ENCODE measurements at places on chromosomes 4 and X.
A peak's percentile ranks its signal among the peaks of the same experiment; 100 is the strongest.

DNA sequence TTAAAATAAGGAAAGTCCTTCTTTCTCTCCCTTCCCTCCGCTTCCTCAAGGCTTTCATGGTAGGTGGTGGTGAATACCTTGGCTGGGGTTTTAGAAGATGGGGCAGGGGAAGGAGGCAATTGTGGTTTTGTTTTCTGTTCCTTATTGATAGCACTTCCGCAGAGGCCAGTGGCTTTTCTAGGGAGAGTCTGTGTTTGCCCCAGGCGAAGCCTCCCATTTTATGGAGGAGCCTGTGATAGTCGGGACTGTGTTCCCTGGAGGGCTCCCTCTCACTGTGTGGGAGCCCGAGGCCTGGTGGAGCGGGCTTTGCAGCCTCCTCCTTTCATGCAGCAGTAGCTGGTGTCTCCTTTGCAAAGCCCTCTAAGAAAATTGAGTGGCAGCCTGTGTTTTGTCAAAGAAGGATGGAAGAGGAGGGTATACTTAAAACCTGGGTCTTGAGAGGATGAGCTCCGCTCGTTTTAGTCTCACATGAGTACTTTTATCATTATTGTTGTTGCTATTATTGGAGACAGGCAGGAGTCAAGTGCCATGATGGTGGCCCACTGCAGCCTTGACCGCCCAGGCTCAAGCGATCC, 29.8 kb upstream of the STOX2 start:
- no peak for ATAC-seq

- no peak for ATAC-seq
These were observed 203.7 kb upstream of the MBNL3 start for GRCh38 chrX:132692526-132692925.

DNA sequence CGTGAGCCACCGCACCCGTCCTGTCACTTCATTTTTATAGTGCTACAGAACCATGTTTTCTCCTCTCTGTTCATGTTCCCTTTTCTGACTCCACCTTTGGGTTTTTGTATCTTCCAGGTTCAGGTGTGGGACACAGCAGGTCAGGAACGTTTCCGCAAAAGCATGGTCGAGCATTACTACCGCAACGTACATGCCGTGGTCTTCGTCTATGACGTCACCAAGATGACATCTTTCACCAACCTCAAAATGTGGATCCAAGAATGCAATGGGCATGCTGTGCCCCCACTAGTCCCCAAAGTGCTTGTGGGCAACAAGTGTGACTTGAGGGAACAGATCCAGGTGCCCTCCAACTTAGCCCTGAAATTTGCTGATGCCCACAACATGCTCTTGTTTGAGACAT, 12.4 kb downstream of the RAB33A start:
- ATAC-seq = no peak

- no peak for ATAC-seq
These were observed 31.3 kb upstream of the CHM start for GRCh38 chrX:86078650-86079049.

DNA sequence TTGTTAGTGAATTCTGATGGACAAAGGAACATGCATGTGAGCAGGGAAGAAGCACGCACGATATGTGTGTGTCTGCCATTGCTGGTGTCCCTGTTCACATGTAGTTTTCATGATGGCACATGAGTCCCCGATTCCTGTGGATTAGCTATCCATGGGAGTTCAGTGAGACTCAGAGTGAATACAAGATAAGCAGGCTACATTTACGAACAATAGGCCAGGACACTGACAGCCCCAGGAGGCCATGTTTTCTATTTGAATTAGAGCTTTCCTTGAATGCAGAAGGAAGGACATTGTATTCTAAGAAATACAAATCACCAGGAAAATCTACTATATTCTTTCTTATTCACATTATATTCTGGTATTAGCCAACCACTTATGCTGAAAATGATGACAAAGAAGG, 171.4 kb downstream of the PPP1R2C start:
- peak; percentile 33 for ATAC-seq

DNA sequence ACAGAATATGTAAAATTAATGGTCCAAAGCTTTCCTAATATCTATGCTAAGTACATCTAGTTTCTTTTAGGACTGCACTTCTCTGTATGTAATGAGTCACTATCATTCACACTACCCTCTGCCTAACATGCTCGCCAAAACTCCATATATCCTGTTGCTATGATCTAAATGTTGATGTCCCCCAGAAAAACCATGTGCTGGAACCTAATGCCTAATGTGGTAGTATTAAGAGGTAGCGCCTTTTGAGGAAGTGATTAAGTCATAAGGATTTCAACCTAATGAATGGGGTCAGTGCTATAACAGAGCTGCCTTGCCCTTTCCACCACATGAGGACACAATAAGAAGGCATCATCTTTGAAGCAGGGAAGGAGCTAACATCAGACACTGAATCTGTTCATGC, 34.9 kb upstream of the NFKB1 start:
- no peak for ATAC-seq

DNA sequence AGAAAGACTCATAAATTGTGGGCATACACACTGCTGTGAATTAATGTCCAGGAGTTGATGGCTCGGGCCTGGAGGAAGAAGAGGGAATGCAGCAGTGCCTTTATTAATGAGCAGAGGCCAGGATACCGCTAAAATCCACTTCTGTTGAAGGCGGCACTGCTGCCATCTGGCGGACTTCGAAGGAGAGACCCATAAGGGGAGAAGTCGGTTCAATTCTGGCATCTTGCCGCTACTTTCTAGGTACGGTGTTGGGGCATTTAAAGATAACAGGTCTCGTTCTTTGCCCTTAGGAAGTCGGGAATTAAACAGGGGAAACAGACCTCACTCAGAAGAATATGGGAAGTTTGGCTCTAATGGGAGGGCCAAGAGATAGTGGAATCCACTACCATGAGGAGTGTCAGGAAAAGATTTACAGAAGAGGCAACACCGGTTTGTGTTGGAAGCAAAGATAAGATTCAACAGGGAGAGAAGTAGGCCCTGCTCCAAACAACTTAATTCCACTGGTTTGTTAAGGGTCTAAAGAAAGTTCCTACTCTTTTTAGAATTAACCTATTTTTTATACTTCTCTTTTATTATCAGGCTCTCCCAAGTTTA, 133.6 kb upstream of the GIMD1 start:
- peak; percentile 48 for ATAC-seq

- ATAC-seq = no peak
These were observed 1130.8 kb downstream of the FAT4 start for GRCh38 chr4:126445596-126445995.

DNA sequence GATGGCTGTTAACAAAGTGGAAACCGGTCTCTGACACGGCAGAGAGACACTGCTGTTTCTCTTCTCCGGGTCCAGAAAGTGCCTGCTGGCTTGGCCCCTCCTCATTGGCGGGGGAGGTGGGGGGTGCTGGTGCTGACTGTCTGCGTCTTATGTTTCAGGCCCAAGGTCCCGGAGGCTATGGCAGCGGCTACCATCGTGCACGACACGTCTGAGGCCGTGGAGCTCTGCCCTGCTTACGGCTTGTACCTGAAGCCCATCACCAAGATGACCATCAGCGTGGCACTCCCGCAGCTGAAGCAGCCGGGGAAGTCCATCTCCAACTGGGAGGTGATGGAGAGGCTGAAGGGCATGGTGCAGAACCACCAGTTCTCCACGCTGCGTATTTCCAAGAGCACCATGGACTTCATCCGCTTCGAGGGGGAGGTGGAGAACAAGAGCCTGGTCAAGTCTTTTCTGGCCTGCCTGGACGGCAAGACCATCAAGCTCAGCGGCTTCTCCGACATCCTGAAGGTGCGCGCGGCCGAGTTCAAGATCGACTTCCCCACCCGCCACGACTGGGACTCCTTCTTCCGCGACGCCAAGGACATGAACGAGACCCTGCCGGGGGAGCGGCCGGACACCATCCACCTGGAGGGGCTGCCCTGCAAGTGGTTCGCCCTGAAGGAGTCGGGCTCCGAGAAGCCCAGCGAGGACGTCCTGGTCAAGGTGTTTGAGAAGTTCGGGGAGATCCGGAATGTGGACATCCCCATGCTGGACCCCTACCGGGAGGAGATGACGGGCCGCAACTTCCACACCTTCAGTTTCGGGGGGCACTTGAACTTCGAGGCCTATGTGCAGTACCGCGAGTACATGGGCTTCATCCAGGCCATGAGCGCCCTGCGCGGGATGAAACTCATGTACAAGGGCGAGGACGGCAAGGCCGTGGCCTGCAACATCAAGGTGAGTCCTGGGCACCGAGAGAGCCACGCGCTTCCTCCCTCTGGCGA, 2.2 kb downstream of the AKAP17A start:
- ATAC-seq = no peak

GRCh38 chrX:150365051-150365989, 2.2 kb downstream of the MAMLD1 start:
- peak; percentile 56 for ATAC-seq

GRCh38 chr4:67785528-67785927, 31.3 kb upstream of the GNRHR start:
- no peak for ATAC-seq

- no peak for ATAC-seq
These were observed 499.0 kb downstream of the PDGFC start for GRCh38 chr4:156472624-156473023.

DNA sequence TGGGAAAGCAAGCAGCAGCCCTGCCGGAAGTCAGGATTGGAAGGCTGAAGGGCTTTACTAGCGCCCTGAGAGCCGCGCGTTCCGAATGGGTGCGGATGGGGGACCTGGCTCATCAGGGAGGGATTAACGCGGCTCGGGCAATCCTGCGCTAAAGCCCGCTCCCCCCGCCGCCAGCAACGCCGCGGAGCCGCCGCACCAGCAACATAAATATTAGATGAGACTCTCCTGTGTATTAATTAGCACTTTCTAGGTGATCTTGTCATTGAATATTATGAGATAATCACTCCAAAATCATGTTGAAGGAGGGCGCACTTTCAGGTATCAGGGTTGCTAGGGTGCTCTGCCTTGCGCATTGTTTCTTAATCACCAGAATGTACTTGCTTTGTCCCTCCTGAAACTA, 357.2 kb upstream of the FAM241A start:
- ATAC-seq = no peak

DNA sequence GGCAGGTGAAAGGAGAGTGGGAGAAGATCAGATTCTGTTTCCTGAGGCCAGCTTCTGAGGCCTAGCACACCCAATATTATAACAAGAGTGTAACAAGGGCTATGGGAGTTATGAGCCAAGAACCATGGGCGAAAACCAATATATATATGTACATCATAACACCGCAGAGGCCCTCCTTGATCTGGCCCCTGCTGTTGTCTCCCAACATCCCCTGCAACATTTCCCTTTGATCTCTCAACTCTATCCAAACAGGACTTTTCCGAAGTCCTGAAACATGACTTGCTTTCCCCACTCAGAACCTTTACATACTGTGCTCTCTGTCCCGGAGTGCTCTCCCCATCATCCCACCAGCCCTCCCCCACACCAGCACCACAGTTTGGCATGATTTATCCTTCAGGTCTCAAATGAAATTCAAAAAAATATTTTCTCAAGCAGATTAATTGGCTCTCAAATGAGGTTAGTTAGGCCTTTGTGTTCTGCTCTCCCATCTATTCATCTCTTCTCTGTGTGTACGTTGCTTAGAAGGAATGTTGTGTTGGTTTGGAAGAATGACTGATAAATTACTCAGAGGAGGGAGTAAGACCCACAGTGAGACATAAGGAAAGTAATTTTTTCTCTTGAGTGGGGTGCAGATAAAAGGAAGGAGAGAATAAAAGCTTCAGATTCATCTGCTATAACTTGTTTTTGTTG, 58.1 kb upstream of the SMIM10 start:
- ATAC-seq = no peak

DNA sequence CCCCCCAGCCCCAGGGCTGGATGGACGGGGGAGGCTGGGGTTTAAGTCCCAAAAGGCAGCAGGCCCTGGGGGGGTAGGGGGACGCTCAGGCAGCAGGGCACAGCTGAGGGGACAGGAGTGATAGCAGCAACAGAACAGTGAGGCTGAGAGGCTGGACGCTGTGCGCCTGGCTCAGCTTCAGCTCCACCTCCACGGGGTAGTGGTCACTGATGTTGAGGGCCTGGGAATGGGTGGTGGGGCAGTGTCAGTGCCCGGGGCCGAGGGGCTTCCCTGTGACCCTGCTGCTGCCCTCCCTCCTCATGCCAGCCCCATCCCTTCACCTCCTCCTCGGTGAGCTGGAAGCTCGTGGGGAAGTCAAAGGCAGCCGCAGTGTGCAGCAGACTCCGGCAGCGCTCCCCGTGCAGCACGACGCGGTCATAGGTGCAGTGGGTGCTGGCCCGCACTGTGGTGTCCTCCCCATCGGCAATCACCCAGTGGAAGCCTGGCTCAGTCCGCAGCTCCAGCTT, 4.5 kb downstream of the RPL10 start:
- peak; percentile 6 for ATAC-seq

DNA sequence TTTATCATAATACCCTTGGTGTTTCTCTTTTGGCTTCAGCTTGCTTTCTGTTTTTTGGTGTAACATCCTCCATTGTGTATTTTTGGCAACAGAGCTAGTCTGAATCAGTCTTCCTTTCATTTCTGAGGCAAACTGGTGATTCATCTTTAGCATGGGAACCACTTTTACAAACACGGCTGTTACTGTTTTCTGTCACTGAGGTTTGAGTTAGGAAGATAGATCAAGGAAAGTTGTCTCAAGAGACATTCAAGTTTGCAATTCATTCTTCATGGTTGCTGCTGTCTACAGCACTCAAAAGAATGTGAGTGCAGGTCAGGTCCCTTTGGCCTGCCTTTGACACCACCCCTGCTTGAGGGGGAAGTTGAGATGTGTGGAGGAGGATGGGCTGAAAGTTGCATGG, 36.3 kb downstream of the IL21 start:
- ATAC-seq = no peak

GRCh38 chr4:11650801-11651596, 222.3 kb upstream of the HS3ST1 start:
- no peak for ATAC-seq

GRCh38 chrX:13169684-13170083, 125.3 kb upstream of the FAM9C start:
- no peak for ATAC-seq

DNA sequence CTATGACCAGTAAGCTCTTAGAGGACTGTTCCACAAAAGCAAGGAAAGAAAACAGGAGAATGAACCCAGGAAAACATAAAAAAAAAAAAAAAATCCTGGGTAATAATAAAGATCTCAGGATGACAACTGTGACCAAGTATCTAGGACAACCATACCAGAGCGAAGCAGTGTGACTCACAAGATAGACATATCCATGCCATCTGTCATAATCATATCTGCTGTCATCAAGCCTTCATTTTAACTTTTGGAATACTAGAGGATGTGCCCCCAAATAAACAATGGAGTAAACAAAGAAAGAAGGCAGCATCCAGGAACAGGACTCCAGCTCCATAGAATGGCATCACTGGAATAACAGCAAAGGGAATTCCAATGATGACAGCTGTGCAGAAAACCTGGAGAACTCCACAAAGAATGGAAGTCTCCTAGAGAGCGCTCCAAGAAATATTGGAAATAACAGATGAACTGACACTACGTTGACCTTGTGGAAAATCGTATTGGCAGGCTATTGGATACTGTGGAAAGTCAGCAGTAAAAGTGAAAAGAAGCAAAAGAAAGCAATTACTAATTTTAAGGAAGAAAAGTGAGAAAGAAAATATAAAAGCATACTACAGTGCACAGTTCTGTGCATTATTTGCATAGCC, 35.3 kb downstream of the HPGDS start:
- peak; percentile 56 for ATAC-seq

- peak; percentile 40 for ATAC-seq
These were observed 28.3 kb downstream of the FGFRL1 start for GRCh38 chr4:1039493-1040343.

- no peak for ATAC-seq
These were observed 73.1 kb downstream of the FAT1 start for GRCh38 chr4:186650401-186651180.

GRCh38 chr4:58553679-58554078, 1443.5 kb upstream of the IGFBP7 start:
- ATAC-seq = no peak
